Ecto neural progenitor cell (in vitro differentiated cells): ENCODE measurements at places on chromosomes 1 and 21.

- no peak for DNase-seq
These were observed 35.9 kb upstream of the CCDC27 start for GRCh38 chr1:3716351-3716750.

DNA sequence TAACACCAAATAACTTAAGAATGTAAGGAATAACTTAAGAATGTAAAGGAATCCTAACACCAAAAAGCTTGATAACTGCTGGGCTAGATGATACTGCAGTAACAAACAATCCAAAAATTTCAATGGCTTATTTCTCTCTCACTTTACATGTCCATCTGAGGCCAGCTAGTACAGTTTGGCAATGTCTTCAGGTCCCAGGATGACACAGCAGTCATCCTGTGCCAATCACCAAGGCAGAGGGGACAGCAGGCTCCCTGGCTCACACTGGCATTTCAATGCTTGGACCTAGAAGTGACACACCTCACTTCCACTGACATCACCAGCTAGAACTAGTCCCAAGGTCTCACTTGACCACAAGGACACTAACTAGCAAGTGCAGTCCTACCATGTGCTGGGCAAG lies 15.3 kb downstream of the DNAJC11 start:
- DNase-seq = no peak

- DNase-seq = no peak
These were observed 31.9 kb upstream of the IL19 start for GRCh38 chr1:206738370-206739366.

- DNase-seq = no peak
These were observed 52.8 kb upstream of the GOLT1A start for GRCh38 chr1:204266504-204267034.

GRCh38 chr1:233112186-233113008 lies 162.0 kb downstream of the NTPCR start:
- no peak for DNase-seq

- no peak for DNase-seq
These were observed 9.8 kb upstream of the ERMAP start for GRCh38 chr1:42807056-42807668.

DNA sequence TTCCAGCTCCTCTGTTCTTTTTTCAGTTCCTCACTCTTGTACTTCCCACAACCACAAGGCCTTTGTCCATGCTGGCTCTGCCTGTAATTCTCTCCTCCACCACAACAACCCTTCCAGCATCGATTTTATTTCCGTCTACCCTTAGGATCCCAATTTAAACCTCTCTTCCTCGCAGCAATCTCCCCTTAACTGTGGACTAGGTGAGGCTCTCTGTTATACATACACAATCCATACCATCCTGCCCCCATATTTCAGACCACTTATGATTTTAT lies 90.4 kb upstream of the ZC3H11B start:
- no peak for DNase-seq

- no peak for DNase-seq
These were observed 32.4 kb upstream of the CYP4A22 start for GRCh38 chr1:47104816-47105215.

- DNase-seq = no peak
These were observed 19.2 kb upstream of the CHIA start for GRCh38 chr1:111271464-111271801.

- DNase-seq = no peak
These were observed 42.8 kb upstream of the HP1BP3 start for GRCh38 chr1:20829946-20830345.

DNA sequence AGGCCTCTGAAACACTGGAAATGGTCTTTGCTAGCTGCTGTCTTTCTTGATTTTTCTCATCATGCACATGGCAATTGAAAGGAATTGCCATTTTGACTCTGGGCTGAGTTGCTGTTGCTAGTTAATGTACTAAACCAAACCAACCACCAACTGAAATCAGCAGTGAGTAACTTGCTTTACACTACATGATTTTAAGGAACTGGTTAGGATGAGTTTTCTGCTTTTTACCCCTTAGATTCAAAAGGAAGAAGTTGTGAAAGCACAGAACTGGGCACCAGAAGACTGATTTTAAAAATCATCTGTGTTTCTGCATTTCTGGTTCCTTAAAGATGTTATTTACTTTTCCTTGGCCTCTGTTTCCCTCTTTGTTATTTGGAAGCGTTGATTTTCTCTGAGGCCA lies 361.9 kb downstream of the HLX start:
- no peak for DNase-seq
